Stimulated activated CD8-positive, alpha-beta memory T cell treated with anti-CD3 and anti-CD28 coated beads, Interleukin-15, amount 100 ng/mL, for 24 hours (primary cell): ENCODE measurements at places on chromosomes 7 and 10.

- no peak for DNase-seq
These were observed 78.0 kb upstream of the SORCS3 start for GRCh38 chr10:104563051-104563450.

DNA sequence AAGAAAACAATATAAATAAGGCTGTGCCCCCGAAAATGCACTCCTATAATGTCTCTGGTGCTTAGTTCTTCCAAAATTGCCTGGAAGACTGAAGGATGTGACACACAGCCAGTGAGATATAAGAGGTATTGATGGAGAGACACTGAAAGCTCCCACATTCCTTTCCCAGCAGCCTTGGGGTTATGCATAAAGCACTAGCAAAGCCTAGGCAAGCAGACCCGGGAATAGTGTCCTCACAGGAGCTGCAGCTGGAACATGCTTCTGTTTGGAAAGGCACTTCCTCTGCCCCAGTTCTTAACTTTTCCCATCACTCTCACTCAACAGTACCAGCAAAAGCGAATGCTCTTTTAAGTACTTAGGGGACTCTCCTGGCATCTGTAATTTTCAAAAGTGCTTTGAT lies 178.0 kb downstream of the AMPH start:
- DNase-seq, result no peak

GRCh38 chr10:4059471-4060138 lies 274.6 kb upstream of the KLF6 start:
- DNase-seq, result no peak

DNA sequence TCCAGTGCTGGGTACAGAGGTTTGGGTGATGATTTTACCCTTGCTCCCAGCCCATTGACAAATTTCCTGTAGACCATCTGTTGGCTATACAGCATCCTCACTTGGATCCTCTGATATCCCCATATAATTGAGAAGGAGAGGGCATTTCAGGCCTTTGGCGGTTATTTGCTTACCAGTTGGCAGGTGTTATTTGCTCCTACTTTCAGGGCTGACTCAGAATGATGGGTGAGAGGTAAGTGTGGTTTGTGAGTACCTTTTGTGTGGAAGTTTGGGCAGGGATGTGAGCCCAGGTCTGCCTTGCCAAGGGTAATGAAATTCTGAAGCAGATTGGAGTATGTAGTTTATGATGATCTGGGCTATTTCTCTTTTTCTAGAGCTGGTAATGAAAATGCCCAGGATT lies 93.6 kb downstream of the LRMDA start:
- DNase-seq, result no peak

DNA sequence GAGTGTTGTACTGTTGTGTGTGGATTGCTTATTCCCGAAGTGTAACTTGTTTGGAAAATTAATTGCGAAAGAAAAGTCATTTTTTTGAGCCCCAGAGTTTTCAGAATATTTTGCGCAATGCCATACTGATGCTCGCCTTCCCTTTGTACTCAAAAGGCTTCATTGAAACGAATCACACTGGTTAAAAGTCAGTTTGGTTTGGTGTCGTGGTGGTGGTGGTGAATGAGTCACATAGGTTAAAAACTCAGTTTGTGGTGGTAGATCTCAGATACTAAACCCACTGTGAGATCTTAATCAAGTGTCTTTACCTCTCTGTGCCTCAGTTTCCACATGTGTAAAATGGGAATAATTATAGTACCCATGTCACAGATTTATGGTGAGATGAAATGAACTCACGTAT lies 61.1 kb upstream of the IL6 start:
- no peak for DNase-seq

DNA sequence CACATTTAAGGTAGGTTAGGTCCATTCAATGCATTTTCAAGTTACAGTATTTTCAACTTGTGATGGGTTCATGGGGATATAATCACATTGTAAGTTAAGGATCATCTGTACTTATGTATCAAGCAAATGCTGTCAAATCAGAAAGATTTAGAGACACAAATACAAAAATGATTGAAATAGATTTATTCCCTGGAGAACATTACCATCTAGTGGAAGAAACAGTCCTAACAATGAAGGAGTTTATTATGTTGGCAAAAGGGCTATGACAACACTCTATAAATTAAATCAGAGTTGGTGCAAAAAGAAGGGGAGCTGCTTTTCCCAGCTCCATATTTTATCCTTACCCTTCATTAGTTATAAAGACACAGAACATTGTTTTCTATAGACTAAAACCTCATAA lies 69.0 kb downstream of the PRSS58 start:
- no peak for DNase-seq

DNA sequence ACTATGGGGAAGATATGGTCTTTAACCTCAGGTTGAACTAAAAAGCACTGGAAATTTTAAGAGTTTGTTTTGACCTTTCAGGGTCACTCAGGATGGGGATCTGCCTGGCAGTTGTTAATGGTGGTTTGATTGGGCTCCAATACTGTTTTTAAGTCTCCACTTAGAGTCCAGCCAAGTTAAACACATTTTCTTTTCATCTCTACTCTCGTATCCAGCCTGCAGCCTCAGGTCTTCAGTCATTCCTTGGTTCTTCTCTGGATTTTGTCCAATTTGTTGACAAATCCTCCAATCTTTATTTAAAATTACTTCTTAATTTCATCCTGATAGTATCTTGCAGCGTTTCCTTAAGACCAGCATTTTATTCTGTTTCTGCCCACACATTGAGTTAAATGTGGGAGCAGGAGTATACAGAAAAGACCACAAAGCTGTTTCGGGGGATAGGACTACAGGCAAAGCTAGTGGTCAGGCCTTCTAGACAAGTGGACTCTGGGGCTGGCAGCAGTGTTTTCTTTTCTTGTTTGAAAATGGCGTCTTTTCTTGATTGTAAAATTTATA lies 133.2 kb upstream of the INHBA start:
- DNase-seq, result no peak

DNA sequence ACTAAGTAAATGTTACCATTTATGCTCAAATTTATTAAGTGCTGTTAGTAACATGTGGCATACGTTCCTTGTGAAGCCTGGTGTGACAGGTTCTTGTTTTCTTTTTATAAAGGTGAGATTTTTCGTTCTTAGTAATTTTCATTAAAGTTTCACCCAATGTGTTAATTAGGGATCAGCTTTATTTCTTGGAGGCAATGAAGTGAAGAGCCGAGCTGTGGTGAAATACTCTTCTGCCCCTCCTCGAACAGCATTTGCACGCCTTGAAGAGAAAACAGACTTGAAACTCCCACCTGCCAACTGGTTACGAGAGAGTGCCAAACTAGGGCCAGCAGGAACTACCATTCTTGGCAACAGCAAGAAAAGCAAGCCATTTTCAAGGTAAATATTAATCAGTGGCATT lies 1.5 kb downstream of the EDRF1 start:
- no peak for DNase-seq

DNA sequence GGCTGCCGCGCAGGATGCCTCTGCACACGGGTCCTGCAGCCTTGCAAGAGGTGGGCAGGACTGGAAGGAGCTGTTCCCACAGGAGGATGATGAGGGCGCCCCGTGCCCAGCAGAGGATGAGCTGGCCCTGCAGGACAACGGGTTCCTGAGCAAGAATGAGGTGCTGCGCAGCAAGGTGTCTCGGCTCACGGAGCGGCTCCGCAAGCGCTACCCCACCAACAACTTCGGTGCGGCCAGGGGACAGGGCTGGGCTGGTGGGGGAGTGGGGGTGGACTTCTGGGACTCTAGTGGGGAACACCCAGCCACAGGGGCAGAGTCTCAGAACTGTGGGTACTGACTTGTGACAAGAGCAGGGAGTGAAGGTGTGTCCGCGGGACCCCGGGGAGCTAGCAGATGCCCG lies 16.0 kb downstream of the ZFYVE27 start:
- no peak for DNase-seq

GRCh38 chr10:43938810-43939209 lies 290.1 kb upstream of the ZNF32 start:
- no peak for DNase-seq

DNA sequence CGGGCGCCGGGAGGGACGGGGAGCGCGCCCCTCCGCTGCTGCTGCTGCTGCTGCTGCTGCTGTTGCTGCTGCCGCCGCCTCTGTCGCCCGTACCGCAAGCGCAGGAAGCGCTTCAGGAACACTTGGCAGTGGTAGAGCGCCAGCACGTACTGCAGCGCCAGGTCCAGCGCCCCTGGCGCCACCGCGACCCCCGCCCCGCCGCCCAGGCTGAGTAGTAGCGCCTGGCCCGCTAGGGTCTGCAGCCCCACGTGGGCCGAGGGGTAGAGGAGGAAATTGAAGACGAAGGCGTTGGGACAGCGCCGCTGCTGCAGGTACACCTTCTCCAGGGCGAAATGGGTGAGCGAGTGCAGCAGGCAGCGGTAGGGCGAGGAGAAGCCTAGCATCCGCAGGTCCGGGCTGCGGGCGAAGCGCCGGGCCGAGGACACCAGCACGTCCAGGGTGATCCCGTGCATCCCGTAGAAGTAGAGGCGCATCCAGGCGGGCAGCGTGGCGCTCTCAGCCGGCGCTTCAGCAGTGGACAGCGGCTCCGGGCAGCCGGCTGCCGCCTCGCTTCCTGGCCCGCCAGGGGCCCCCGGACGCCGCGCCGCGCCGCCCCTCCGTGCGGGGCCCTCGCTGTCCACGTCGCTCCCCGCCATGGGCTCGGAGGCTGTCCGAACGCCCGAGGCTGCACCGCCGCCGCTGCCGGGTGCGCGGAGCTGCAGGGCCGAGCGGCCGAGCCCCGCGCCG lies at the start of gene TMEM229A:
Gene TMEM229A (minus strand): TSS at position 699 of the 726 bp plus-strand sequence. CDS start 64 bp downstream, at position 635.
- no peak for DNase-seq

DNA sequence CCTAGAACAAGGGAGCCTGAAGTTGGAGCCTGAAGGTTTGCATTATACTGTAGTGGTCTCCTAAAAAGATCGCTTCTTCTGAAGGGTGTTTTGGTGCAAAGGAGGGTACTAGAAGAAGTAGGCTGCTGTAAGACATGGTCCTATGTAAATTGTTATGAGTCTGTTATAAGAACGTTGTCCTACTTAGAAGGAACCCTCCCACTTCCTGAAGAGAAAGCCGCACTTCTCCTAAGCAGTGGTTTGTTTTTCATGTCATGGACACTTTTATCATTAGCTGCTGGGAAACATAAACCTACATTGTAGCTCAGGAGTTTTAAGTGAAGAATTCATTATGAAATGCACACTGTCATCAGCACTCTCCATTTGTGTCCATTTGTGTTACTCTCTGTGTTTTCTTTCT lies 129.1 kb upstream of the ITGB1 start:
- DNase-seq, result no peak

GRCh38 chr10:53664282-53665019 lies 891.9 kb upstream of the MBL2 start:
- no peak for DNase-seq

GRCh38 chr10:3482200-3482993 lies 302.6 kb downstream of the KLF6 start:
- DNase-seq, result no peak

DNA sequence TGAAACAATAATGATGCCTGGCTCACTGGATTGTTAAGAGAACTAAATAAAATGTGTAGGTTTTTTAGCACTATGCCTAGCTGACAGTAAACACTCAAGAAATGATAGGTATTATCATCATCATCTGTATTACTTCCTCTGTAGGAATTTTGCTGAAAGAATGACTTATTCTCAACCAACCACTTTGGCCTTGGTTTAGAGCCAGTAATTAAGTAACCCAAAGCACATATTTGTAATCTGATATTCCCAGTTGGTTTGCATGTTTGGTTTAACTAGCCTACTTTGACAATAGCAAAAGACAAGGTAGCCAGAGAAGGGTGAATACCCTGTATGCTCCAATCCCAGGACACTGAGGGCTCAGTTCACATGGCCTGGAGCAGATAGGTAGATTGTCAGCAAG lies 34.4 kb downstream of the BCAP29 start:
- DNase-seq, result no peak

DNA sequence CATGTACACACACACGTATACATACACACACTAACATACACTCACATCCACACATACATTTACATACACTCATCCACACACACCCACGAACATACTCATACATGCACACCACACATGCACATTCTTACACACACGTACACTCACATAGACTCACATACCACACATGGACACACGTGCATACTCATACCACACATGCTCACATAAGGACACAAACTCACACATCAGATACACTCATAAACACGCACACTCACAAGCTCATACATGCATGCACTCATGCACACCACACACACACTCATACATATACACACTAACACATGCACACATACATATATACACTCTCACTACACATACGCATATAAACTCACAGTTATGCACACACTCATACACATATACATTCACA lies 1.2 kb upstream of the CALN1 start:
- no peak for DNase-seq

- DNase-seq, result no peak
These were observed 692.6 kb downstream of the SUGCT start for GRCh38 chr7:40827222-40828085.

- no peak for DNase-seq
These were observed 247.1 kb upstream of the GRB10 start for GRCh38 chr7:51029701-51030191.

- no peak for DNase-seq
These were observed 1.4 kb downstream of the BTAF1 start for GRCh38 chr10:91925022-91925320.

GRCh38 chr7:96178581-96178980 lies 143.3 kb downstream of the SLC25A13 start:
- DNase-seq, result no peak

DNA sequence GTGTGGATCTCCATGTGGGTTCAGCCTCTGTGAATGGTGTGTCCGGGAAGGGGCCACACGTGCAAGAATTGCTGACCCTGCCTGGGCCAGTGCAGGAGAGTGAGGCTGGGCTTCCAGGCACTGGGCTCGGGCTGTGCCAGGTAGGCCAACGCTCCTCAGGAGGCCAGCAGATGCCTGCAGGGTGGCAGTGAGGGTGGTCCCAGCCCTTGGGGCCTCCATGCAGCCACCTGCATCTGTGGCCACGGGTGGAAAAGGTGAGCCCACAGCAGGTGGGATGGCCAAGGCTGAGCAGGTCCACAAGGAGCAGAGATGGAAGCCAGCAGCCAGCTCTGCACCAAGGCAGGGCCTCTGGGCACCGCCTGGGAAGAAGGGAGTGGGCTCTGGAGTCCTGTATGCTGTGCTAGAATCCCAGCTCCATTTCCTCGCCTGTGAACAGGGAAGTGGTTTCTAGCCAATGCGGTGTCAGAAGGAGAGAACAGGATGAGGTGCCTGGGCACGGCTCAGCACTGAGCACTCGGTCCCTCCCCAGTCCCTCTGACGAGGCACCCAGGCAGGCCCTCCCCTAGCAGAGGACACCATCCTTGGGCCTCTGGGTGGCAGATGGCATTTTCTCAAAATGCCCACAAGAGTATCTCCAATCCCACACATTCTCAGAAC lies 31.1 kb upstream of the RET start:
- DNase-seq, result no peak
